ENCODE measurements at places on chromosomes 12 and 14. TPM values are rescaled to one million over a fixed set of nuclear protein-coding genes. Genes with fewer than 3 reads are reported as not detected.

- H3K36me3 ChIP-seq: no peaks in the 10 kb centered on the region
- H3K27me3 ChIP-seq: no peaks in the 10 kb centered on the region
- no peaks in the 10 kb centered on the region for H3K4me1 ChIP-seq
- no peak overlapping the region for H3K27ac ChIP-seq
- no peak overlapping the region for H3K4me3 ChIP-seq
- DNase-seq: no peak
Observed at GRCh38 chr14:70289138-70289537, 70.3 kb downstream of the COX16 start.

DNA sequence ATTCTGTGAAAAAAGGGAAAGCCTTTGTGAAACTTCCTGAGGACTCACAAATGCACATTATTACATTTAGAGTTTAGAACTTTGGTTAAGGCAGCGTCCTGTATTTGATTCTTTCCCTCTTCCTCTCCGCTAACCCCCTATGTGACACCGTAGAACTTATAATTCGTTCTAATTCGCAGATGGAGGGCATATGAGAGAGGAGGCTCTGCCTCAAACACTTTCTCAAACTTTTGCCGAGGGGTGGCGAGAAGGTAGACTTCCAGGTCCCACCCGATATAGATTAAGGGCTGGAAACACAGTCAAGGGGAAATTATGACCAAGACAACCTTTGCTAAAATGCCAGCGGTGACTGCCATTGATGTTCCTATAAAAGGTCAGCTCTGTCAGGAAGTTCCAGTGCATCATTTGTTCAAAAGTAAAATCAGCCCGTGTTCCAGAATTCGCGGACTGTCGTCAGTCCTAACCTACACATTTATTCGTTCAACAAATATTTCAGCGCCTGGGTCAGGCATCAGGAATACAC, 904 bp upstream of the PAPOLA start:
- H3K27me3 ChIP-seq: no peaks in the 10 kb centered on the region
- H3K4me3 ChIP-seq: peak overlapping the region; percentile 84
- peaks cover 12% of the 10 kb centered on the region for H3K4me1 ChIP-seq
- H3K36me3 ChIP-seq: peaks cover 4% of the 10 kb centered on the region
- DNase-seq: peak; percentile 17
- peak overlapping the region; percentile 86 for H3K27ac ChIP-seq

The TEX52 gene
- polyA plus RNA-seq: not detected

The RNU4-1 gene
- not detected for polyA plus RNA-seq

- H3K27me3 ChIP-seq: no peaks in the 10 kb centered on the region
- no peak overlapping the region for H3K4me3 ChIP-seq
- no peak overlapping the region for H3K27ac ChIP-seq
- peaks cover 35% of the 10 kb centered on the region for H3K4me1 ChIP-seq
Observed at GRCh38 chr12:2300886-2301285, 248.1 kb downstream of the CACNA1C start.

The TAC3 gene
- not detected for polyA plus RNA-seq

DNA sequence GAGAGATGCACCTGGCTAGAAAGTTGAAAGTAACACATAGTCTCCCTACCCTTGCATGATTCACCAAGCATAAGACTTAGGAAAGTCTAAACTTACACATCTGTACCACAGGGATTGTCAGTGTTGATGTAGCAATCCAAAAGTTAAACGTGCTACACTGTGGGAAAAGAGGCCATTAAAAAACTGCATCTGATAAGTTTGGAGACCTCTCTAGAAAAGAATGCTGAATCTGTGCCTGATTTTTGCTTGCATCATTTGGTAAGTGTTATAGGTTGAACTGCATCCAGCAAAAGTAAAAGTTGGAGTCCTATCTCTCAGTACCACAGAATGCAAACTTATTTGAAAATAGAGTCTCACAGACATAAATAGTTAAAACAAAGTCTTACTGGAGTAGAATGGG, 126.6 kb downstream of the SLC6A15 start:
- H3K27ac ChIP-seq: no peak overlapping the region
- no peaks in the 10 kb centered on the region for H3K36me3 ChIP-seq
- no peak for DNase-seq
- no peak overlapping the region for H3K4me3 ChIP-seq
- H3K4me1 ChIP-seq: peaks cover 8% of the 10 kb centered on the region

GRCh38 chr12:47068539-47068938, 10.9 kb upstream of the PCED1B start:
- no peaks in the 10 kb centered on the region for H3K4me1 ChIP-seq
- H3K27me3 ChIP-seq: peaks cover 3% of the 10 kb centered on the region
- H3K27ac ChIP-seq: no peak overlapping the region
- DNase-seq: no peak
- no peaks in the 10 kb centered on the region for H3K36me3 ChIP-seq

The ARHGAP9 gene
- 1.0 TPM for polyA plus RNA-seq

The SOX5 gene
- 0.21 TPM for polyA plus RNA-seq

DNA sequence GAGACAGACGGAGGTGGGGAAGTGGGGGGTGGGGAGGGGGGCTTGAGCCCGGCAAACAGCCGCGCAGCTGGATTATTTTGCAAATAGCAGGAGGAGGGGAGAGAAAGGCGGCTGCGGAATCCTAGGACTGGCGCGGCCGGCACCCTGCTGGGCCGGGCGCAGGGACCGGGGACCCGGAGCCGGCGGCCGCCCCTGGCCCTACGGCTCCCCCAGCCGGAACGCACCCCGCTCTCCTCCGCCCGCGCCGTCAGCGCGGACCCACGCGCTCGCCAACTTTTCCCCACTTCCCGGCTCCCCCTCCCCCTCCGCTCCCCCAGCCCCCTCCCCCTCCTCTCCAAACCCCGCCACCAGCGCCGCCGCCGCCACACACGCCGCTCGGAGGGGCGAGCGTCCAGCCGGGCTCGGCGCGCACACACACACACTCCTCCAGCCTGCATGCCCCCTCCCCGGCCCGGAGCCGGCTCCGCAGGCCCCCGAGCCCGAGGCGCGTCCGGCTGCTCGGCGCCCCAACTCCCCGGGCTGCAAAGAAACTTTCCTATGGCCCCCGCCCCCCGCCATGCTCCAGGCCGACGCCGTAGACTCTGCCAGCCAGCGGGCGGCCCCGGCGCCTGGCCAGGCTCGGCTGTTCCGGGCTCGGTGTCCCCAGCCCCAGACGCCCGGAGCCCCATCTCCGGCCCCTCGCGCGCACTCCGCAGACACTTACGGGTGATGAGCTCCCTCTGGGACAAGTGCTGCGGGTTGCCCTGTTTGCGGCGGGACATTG, 1.4 kb downstream of the BCL11B start:
- no peaks in the 10 kb centered on the region for H3K4me1 ChIP-seq
- H3K27ac ChIP-seq: no peak overlapping the region
- H3K36me3 ChIP-seq: no peaks in the 10 kb centered on the region
- no peak overlapping the region for H3K4me3 ChIP-seq
- peaks cover 75% of the 10 kb centered on the region for H3K27me3 ChIP-seq
- DNase-seq: peak; percentile 54

DNA sequence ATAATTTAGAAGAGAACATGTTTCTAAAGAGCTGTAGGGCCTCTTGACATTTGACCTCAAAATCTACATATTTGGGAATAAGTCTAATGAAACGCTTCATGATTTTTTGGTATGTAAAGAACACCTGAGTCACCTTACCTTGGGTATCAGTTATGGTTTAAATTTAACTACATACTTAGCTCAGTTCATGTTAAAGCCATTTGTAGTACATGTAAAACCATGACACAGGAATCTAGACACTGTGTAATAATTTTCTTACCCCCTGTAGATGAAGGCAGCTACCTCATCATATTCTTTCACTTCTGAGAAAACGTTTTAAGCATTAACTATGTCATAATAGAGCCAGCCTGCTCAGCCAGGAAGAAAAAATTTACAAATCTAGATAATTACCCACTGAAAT, 105.8 kb upstream of the CPNE8 start:
- H3K36me3 ChIP-seq: no peaks in the 10 kb centered on the region
- peaks cover 2% of the 10 kb centered on the region for H3K4me1 ChIP-seq
- H3K27ac ChIP-seq: no peak overlapping the region
- DNase-seq: no peak
- no peaks in the 10 kb centered on the region for H3K27me3 ChIP-seq
- H3K4me3 ChIP-seq: no peak overlapping the region

The CD163L1 gene
- polyA plus RNA-seq: 0.41 TPM

- DNase-seq: no peak
- peak overlapping the region; percentile 73 for H3K27ac ChIP-seq
- no peaks in the 10 kb centered on the region for H3K36me3 ChIP-seq
- no peaks in the 10 kb centered on the region for H3K27me3 ChIP-seq
- H3K4me3 ChIP-seq: no peak overlapping the region
Observed at GRCh38 chr14:42192738-42193653, 586.3 kb downstream of the LRFN5 start.

The AMHR2 gene
- polyA plus RNA-seq: 0.06 TPM

- H3K36me3 ChIP-seq: no peaks in the 10 kb centered on the region
- no peak for DNase-seq
- H3K4me1 ChIP-seq: no peaks in the 10 kb centered on the region
- no peak overlapping the region for H3K4me3 ChIP-seq
Observed at GRCh38 chr12:29551812-29552211, 54.3 kb upstream of the OVCH1 start.

DNA sequence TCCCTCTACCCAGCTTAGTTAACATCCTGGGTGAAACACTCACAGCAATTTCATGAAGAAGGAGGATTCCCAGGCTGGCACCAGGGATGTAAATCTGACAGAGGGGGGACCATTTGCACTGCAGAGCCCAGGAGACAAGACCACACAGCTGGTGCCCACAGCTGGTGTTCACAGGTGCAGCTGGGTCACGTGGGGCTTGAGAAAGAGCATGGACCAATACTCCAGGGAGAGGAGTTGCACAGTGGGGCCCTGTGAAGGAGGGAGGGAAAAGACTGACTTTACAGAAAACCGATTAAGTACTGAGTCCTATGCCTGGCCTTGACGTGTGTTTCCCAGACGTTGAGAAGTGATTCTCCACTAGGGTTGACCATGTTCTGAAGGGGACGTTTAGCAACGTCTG, 1316.7 kb upstream of the TMEM132C start:
- H3K4me3 ChIP-seq: no peak overlapping the region
- no peaks in the 10 kb centered on the region for H3K4me1 ChIP-seq
- no peak for DNase-seq
- no peaks in the 10 kb centered on the region for H3K27me3 ChIP-seq

- no peak overlapping the region for H3K4me3 ChIP-seq
- H3K4me1 ChIP-seq: peaks cover 76% of the 10 kb centered on the region
- no peak overlapping the region for H3K27ac ChIP-seq
- no peak for DNase-seq
- H3K36me3 ChIP-seq: no peaks in the 10 kb centered on the region
- no peaks in the 10 kb centered on the region for H3K27me3 ChIP-seq
Observed at GRCh38 chr12:52210925-52211650, 19.3 kb upstream of the KRT80 start.

The TTC6 gene
- polyA plus RNA-seq: not detected

GRCh38 chr14:71267691-71268090, 360.4 kb downstream of the PCNX1 start:
- H3K4me1 ChIP-seq: no peaks in the 10 kb centered on the region
- no peak overlapping the region for H3K4me3 ChIP-seq
- H3K27ac ChIP-seq: no peak overlapping the region
- no peaks in the 10 kb centered on the region for H3K27me3 ChIP-seq
- no peaks in the 10 kb centered on the region for H3K36me3 ChIP-seq
- DNase-seq: no peak

- no peaks in the 10 kb centered on the region for H3K36me3 ChIP-seq
- H3K27ac ChIP-seq: no peak overlapping the region
- H3K27me3 ChIP-seq: peaks cover 5% of the 10 kb centered on the region
- H3K4me3 ChIP-seq: no peak overlapping the region
Observed at GRCh38 chr12:66453120-66453519, 150.8 kb downstream of the HELB start.

- H3K4me1 ChIP-seq: no peaks in the 10 kb centered on the region
- peak overlapping the region; percentile 98 for H3K27ac ChIP-seq
- peaks cover 3% of the 10 kb centered on the region for H3K36me3 ChIP-seq
- H3K4me3 ChIP-seq: 0 out of 2 replicates have a peak overlapping the region, but pooled peaks have one; percentile 10
- no peak for DNase-seq
Observed at GRCh38 chr12:53659011-53659551, 16.8 kb downstream of the ATP5MC2 start.

GRCh38 chr12:61018571-61018970, 1241.6 kb upstream of the USP15 start:
- H3K4me1 ChIP-seq: no peaks in the 10 kb centered on the region
- H3K27ac ChIP-seq: no peak overlapping the region
- no peaks in the 10 kb centered on the region for H3K27me3 ChIP-seq
- no peaks in the 10 kb centered on the region for H3K36me3 ChIP-seq

All from SK-N-SH (cell line).